ENCODE measurements at places on chromosomes 5 and 9.

DNA sequence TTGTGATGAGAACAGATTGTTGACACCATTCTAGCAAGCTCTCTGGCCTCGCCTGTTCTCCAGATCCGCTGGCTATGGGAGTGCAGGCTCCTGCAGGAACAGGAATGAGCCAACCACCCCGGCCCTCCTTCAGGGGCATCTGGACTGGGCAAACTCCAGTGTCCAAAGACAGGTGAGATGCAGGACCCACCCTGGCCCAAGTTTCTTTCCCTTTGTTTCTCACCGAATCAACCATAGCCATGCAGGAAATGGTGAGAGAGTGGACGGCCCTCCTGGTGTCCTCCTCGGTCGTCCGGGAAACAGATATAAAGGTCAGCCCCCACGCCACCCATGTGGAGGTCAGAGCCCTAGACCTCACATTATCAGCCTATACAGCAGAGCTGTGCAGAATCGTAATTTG lies 108.6 kb upstream of the IRX2 start:
- no peak for DNase-seq

- DNase-seq, result no peak
Observed at GRCh38 chr5:58499941-58500340, 8.7 kb downstream of the GAPT start.

DNA sequence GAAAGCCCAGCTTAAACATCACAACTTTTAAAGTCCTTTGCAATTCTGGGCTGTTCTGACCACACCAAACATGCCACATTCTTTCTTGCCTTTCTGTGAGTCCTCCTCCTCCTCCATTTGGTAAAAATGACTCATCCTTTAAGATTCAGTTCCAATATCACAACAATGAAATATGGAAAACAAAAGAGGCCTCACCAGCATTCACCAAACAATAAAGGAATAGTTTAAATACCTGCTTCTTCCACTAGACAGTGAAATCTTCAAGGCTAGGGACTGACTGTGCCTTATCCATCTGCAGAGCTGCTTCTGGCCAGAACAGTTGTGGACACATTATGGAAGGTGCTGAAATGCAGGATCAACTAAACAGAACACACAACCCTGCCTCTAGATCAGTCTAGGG lies 36.0 kb downstream of the NR6A1 start:
- no peak for DNase-seq

DNA sequence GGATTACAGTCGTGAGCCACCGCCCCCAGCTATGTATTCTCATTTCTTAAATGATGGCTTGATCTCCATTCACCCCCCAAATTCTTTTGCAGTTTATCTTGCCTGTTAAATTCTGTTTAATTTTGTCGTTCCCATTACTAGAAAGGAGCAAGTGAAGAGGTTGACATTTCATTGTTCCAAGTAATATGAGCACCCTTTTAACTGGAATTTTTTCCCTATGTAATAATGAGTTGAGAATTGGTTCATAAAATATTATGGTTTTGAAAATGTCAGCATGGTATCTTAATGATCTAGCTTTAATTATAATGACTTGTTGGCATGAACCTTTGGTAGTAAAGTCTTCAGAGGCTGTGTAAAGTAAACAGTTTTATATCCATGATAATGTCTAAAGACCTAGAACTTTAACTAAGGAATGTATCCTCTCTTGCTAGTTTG lies 37.4 kb downstream of the F2RL2 start:
- DNase-seq, result no peak

DNA sequence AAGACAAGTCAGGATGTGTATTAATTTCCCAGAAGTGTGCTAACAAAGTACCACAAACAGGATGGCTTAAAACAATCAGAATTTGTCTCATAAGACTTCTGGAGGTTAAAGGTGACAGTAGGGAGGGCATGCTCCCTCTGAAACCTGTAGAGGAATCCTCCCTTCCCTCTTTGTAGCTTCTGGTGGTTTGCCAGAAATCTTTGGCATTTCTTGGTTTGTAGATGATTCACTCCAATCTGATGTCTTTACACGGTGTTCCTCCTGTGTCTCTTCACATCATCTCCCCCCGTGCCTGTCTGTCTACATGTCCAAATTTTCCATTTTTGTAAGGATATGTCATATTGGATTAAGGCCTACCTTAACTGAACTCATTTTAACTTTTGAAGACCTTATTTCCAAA lies 471.5 kb downstream of the ZNF608 start:
- no peak for DNase-seq

- DNase-seq, result no peak
Observed at GRCh38 chr9:94824913-94825610, 98.6 kb downstream of the AOPEP start.

DNA sequence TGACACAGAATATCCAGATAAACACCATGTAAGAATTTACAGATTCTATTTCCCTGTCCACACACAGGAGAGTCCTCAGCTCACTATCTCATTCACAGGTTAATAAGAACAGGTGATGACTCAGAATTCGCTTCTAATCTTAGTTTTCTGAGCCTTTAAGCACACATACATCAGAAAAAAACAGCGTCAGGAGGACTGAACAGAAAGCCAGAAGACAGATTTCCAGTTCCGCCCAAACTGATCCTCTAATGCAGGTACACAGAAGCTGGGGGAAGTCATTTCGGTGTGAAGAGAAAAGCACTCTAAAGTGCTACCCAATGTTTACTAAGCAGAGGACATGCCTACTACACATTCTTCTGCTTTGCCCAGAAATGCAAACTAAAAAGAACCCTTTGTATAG lies 1.6 kb downstream of the CEMIP2 start:
- DNase-seq, result no peak

DNA sequence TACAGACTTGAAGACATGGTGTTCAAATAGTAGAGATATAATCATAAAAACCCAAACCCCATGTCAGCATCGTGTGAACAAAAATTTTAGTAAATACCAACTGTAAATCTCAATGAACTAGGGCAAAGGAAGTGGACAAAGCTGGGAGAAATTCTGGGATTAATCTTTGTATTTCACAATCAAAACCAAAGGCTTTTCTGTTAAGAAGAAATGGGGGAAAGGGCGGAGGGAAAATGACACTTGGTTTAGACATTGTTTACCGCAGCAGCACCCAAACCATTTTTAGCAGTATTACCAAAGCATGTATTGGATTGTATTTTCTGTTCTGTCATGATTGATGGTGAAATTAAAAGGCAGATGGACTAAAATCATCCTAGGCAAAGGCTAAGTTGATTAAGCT lies 134.2 kb upstream of the PRSS3 start:
- DNase-seq, result no peak

DNA sequence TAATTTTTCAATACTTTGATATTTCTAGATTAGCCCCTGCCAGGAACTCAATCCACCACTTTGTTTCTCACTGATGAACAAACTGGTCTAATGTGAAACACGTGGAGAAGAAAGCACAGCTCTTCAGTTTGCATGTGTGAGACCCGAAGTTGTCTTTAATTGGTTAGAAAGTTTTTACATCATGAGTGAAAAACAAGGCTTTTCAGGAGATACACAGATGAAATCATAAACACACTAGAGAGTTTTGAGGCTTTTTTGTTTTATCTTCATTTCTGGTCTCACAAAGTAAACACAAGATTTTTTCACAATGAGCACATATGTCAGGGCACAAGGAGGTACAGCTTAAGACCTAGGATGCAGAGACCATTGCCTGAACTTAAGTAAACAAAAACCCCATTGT lies 84.5 kb upstream of the MOCS2 start:
- DNase-seq, result no peak

DNA sequence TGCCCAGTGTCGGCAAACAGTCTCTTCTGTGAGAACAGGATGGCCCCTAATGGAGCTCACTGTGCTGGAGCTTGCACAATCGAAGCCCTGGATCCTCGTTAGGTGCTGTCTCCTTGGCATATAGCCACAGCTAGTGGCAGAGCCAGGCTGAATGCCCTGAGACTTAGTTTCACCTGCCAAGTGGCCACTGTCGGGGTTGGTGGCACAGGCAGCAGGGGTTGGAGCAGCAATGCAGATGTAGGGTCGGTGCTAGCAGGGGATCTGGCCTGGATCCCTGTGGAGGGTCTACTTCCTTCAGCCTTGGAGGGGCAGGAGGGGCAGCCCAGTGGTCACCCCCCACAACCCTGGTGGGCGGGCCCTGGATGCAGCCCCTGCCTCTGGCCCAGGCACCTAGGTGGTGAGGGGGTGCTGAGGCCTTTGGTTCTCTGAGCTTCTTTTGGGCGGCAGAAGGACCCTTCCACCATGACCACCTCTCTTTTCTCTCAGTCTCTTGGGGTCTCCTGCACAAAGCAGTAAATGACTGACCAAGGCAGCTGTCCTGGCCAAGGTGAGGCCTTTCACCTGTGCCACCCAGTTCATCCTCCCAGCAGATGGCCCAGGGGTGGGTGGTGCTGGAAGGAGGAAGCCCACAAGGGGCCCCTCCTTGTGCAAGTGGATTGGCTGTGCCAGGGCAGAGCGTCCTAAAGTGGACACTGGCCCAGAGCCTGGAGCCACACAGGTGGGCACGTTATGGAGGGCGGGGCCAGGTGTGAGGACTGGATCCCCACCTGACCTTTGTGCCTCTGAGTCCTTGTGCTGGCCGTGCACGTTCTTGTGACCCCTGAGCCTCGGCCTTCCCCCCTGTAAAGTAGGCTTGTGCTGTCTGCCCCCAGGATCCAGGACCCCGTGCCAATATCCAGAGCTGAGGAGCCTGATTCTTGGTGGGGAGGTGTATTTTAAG lies 44.8 kb downstream of the PHF2 start:
- no peak for DNase-seq

- peak; percentile 90 for DNase-seq
Observed at GRCh38 chr5:78361631-78361993, 1.2 kb downstream of the SCAMP1 start.

DNA sequence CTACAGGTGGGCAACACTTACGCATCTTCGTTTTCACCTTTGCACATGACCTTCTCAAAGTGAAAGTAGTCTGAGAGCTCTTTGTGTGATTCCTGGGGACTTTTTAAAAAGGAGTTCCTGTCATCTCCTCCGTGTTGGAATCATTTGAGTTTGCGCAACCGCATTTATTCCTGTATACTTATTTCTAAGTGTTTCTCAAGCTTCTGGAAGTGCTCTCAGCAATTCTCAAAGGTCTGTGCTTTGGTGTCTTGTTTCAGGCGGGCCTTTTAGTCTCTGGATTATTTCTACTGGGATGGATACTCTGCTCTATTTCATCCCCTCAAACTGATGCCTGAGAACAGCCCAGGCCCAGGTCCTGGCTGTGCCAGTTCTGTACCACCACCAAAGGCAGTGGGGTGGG lies 226.5 kb upstream of the TUT7 start:
- no peak for DNase-seq

GRCh38 chr5:6266671-6267197 lies 111.6 kb downstream of the MED10 start:
- DNase-seq, result no peak

- peak; percentile 70 for DNase-seq
Observed at GRCh38 chr5:149317281-149318048, 27.8 kb upstream of the GRPEL2 start.

- DNase-seq, result no peak
Observed at GRCh38 chr5:139746691-139747582, 48.7 kb upstream of the PSD2 start.

DNA sequence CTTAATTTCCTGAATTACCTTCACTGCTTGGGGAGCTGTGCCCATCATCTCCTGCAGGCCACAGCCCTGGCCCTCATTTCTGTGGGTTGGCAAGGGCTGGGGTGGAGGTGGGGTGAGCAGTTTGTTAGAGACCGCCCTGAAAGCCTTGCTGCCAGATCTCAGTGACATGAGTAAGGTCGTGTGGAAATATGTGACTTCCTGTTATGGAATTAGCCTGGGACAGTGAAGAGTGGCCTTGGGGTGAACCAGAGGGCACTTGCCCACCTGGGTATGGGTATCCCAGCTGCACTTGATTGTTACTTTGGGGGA lies 2.5 kb upstream of the HNRNPAB start:
- peak; percentile 30 for DNase-seq

DNA sequence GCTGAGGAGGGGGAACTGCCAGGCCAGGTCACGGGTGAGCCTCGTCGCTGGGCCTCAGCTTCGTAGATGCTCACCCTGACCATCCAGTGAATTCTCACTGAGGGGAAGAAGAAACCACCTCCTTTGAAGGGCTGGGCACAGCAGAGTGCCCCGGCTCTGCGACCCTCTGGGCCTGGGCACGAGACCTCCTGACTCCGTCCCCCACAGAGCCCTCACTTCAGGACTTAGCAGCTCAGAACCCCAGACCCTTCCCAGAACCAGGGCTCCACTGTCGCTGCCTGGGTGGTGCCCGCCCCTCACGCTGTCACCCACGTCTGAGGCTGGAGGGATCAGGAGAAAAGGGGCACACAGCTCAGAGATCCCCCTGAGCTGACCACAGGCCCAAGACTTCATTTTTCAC lies 34.3 kb upstream of the TMEM250 start:
- no peak for DNase-seq

DNA sequence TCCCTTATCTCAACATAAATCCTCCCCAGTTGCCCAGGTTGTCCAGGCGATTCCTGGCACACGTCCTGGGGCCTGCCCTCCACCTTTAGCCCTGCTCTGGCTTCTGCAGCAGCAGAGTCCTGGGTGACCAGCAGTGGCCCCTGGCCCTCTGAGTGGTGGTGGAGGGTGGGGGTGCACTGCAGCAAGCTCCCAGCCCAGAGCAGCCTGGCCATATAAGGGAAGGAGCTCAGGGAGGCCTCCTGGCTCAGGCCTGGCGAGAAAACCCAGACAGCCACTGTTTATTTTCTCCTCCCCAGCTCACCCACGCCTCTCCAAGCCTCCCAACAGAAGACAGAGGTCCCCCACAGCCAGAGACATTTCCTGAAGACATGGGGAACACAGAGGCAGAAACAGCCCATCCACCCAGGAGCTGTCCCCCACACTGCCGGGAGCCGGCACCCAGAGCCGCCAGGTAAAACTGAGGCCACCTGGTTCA lies 44.7 kb upstream of the IL17B start:
- DNase-seq, result no peak

DNA sequence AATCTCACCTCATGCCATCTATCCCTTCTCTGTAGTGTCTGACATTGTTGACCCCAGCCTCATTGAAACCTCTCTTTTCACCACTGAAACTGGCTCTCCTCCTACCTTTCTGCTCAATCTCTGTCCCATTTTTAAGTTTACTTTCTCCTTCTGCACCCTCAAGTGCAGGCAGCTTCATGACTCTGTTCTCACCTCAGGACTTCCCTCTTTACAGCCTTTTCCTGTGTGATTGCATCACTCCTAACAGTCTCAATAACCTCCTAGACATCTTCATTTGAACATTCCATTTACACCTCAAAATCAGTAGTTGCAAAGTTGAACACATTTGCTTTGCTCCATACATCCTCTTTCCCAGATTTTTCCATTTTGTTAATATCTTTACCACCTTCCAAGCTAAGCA lies 172.1 kb downstream of the RASEF start:
- DNase-seq, result peak; percentile 22

DNA sequence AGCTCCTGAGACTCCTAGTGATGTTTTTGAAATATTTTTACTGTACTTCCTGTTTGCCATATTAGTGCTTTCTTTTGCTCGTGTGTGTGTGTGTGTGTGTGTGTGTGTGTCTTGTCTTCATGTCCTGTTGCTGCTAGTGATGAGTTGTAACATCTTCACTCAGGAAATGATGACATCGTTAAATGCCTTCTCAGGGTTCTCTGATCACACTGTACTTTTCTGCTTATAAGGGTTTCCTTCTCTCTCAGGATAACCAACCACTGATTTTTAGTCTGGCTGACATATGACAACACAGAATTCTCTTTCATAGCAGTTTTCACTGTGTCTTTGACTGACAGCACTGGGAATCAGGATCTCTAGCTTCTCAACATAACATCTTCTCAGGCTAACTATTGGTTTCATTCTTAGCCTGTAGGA lies 16.1 kb downstream of the SV2C start:
- DNase-seq, result no peak

Measured in Kasumi-1 (cell line).